ENCODE measurements at places on chromosomes 6 and 20.

DNA sequence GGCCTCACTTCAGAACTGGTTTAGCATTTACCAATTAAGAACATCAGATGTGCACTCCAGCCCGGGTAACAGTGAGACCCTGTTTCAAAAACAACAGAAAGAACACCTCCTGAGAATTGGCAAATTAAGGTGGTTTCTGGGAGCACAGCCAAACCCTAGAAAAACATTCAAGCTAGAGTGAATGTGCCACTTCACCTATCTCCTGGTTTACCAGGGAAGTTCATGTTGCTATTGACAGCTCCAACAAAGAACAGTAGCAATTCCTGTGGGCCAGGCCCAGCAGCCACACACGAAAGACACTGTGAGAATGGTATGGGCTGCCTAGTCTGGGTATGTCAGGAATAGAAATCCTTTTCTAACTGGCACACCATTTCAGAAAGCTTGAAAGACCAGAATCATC lies 4.9 kb downstream of the POLR1C start:
- peak; percentile 14 for DNase-seq

DNA sequence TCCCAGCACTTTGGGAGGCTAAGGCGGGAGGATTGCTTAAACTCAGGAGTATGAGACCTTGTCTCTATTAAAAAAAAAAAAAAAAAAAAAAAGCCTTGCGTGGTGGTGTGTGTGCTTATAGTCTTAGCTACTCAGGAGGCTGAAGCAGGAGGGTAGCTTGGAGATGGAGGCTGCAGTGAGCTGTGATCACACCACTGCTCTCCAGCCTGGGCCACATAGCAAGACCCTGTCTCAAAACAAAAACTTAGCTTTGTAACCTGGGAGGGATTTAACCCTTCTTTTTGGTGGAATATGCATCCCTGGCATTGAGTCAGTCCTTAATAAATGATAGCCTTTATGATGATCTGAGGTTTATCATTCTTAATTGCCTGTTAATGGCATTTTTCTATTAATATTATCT lies 12.8 kb downstream of the ASXL1 start:
- no peak for DNase-seq

- DNase-seq: no peak
These were observed 107.8 kb downstream of the NFATC2 start for GRCh38 chr20:51434580-51435247.

GRCh38 chr6:126662966-126663365 lies 323.1 kb downstream of the CENPW start:
- DNase-seq: no peak

DNA sequence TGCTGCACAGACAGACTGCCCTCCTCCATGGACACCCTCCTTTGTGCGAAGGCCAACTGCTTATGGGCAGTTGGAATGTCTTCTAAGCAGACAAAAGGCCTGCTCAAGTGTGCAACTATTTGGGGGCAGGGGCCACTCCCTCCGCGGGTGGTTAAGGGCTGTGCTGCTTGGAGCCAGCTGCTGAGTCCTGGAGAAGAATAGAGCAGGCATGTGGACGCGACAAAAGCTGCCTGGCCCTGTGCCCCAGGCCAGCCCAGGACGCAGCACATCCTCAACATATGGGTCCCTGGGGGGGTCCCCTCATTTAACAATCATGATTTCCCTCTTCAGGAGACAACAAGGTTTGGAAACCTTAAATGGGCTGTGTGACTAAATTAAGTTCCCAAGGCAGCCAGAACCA lies 45.5 kb upstream of the ENTPD6 start:
- DNase-seq: no peak

DNA sequence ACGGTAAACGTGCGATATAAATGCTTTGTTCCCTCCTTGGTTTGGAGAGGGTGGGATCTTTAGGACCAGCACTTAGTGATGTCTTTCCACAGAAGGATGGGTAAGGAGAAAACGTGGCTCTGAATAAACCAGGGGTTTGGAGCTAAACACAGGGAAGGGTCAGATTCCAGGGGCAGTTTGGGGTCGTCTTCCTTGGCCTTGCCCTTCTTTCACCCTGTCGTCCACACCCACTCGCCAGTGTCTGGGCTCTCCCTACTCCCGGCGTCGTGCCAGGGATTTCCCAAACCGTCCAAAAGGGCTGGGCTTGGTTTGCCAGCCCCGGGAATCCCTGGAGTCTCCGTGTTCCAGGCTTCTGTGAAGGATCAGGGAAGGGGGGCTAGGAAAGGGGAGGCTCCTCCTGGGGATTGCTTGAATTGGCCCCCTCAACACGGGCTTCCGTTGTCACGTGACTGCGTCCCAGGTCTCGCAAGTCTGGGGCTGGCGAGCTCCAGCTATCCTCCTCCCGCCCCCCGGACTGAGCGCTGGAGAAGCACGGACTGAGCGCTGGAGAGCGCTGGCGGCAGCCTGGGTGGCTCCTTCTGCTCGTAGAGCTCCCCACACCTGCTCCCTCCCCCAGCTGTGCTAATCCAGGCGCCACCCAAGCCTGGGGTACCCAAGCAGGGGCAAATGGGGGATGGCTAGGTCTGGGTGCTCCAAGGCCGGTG lies 9.4 kb upstream of the ARMC12 start:
- peak; percentile 81 for DNase-seq

GRCh38 chr6:135021310-135022049 lies 33.1 kb downstream of the HBS1L start:
- no peak for DNase-seq

DNA sequence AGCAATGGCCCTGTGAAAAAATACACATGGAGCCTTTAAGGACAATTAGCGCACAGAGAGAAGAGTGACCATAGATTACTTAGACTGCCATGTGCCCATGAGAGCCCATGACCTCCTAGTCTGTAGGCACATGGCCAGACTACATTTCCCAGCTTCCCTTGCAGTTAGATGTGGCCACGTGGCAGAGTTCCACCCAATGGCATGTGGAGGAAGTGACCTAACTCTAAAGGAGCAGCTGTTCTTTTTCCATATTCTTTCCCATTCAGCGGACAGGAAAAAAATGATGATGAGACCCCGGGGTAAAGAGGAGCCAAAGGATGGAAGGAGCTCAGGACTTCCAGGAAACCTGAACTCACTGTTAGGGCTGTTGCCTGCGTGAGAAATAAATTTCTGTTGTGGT lies 116.6 kb downstream of the CBLN4 start:
- no peak for DNase-seq

DNA sequence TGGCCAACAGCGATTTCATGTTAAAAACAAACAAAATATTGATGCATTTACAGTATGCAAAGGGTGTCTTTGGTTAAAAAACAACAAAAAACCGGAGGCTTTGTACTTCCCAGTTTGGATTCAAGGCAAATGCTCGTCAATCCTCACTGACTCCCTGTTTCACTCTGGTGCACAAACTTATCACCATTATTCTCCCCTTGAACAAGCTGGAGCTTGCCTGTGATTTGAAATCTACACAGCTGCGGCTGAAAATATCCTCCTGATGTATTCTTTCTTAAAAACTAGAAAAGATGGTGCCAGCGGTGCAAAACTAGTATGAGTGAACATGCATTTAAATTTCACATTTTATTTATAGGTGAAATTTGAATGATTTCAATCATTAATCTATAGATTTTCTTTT lies 3.3 kb downstream of the PERP start:
- peak; percentile 90 for DNase-seq

- no peak for DNase-seq
These were observed 401.3 kb downstream of the LAMA2 start for GRCh38 chr6:129284225-129284624.

GRCh38 chr20:57610261-57610952 lies 9.8 kb downstream of the ZBP1 start:
- DNase-seq: no peak
